ENCODE measurements at places on chromosomes 2 and 18. TPM values are rescaled to one million over a fixed set of nuclear protein-coding genes. Genes with fewer than 3 reads are reported as not detected.

RMND5A gene
- total RNA-seq = 47.1 TPM

GREB1L gene
- total RNA-seq = not detected

INPP4A gene
- total RNA-seq = 60.3 TPM

HRH4 gene
- total RNA-seq = not detected

PRSS56 gene
- not detected for total RNA-seq

SERPINB13 gene
- not detected for total RNA-seq

KCNF1 gene
- not detected for total RNA-seq

DAPL1 gene
- not detected for total RNA-seq

DTNB gene
- 33.2 TPM for total RNA-seq

RGPD4 gene
- 0.30 TPM for total RNA-seq

SERPINB11 gene
- not detected for total RNA-seq

GNLY gene
- 90.8 TPM for total RNA-seq

PROKR1 gene
- total RNA-seq = not detected

FAM237A gene
- not detected for total RNA-seq

FAM161A gene
- total RNA-seq = 0.81 TPM

LIPG gene
- total RNA-seq = not detected

ITPRIPL1 gene
- 6.6 TPM for total RNA-seq
